Activated CD8-positive, alpha-beta memory T cell treated with anti-CD3 and anti-CD28 coated beads for 24 hours (primary cell): ENCODE measurements at places on chromosomes 12 and 14.

DNA sequence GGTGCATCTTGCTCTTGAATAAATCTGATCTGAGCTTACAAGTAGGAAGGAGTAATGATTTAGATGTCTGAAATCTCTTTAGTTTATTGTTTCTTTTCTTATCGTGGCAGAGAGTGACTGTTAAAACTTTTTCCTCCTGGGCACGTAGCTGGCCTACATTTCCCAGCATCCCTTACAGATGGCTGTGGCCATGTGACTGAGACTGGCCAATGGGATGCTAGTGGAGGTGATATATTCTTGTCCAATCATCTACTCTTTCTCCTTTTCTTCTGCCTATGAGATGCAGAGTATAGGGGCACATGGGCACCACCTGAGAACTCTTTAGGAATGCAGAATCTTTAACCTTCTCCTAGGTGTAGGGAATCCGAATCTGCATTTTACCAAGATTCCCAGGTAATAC lies 237.3 kb downstream of the RGS6 start:
- DNase-seq: no peak

DNA sequence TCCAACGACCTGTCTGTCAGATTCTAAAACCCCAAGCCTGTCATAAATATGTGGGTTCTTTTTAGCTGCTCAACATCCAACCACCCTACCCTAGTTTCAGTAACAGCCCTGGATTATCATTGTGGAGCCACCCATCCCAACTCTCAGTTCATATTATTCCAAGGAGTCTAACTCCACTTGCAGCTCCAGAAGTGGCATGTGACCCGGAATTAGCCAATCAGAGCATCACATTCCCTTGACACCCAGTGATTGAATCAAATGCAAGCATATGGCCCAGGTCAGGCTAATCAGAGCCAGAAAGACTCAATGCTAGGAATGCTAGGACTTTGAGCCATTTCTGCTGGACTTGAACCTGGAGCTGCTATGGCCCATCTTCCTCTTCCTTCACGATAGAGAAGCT lies 17.1 kb upstream of the HSP90B1 start:
- DNase-seq: no peak

GRCh38 chr12:121676190-121676589 lies 6.7 kb upstream of the MORN3 start:
- no peak for DNase-seq

- no peak for DNase-seq
These were observed 96.5 kb upstream of the DYNC1H1 start for GRCh38 chr14:101867854-101868253.

GRCh38 chr12:117076410-117077372 lies 22.5 kb downstream of the TESC start:
- DNase-seq: no peak

DNA sequence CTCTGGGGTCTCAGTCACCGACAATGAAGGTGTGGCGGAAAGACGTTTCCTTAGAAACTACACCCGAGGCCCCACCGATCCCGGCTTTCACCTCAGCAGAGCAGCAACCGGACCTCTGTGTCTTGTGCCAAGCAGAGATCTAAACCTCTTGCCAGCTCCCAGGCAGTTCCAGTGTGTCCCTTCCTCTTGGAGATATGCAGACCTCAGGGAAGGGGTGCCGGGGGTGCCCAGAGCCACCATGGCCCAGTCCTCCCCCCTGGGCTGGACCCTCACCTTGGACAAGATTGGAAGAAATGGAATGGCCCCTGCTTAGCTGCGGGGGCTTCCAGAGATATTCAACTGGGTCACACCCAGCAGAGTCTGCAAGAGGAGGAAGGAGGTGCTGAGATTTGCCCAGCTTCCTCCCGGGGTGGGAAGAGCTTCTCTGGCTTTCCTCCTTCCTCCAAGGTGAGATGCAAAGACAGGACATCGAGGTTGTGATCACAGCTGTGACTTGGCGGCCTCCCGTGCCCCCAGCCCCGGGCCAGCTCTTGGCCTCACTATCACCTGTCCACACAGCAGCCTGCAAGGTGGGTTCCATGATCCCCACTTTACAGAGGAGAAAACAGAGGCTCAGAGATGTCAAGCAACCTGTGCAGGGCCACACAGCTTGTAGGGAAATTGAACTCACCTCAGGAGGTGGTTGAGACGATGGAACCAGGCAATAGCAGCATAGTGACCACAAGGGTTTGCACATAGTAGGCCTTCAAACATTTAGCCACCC lies 281.7 kb upstream of the RTL1 start:
- peak; percentile 37 for DNase-seq

- DNase-seq: no peak
These were observed 351.7 kb downstream of the TMEM121 start for GRCh38 chr14:105878125-105878524.

GRCh38 chr14:90056826-90057225 lies 5.0 kb upstream of the KCNK13 start:
- DNase-seq: no peak

- DNase-seq: peak; percentile 91
These were observed 49.6 kb downstream of the LRCOL1 start for GRCh38 chr12:132560614-132561426.

DNA sequence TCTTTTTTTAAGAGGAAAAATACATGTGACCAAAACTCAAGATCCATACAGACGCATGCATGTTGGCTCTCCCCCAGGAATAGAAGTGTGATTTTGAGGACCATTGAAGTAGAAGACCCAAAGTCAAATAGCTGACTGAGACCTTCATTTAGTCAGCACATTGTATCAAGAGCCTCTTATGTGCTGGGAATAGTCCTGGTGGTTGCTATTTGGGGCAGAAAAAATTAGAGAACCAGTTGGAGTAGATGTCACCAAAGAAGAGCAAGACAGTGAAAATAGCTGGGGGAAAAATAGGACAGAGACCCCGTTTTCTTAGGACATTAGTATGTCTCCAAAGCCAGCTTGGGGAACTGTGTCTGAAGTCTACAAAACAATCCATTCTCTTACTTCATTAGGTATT lies 93.6 kb downstream of the PELI2 start:
- no peak for DNase-seq

- no peak for DNase-seq
These were observed 453.9 kb downstream of the AACS start for GRCh38 chr12:125519026-125519651.

DNA sequence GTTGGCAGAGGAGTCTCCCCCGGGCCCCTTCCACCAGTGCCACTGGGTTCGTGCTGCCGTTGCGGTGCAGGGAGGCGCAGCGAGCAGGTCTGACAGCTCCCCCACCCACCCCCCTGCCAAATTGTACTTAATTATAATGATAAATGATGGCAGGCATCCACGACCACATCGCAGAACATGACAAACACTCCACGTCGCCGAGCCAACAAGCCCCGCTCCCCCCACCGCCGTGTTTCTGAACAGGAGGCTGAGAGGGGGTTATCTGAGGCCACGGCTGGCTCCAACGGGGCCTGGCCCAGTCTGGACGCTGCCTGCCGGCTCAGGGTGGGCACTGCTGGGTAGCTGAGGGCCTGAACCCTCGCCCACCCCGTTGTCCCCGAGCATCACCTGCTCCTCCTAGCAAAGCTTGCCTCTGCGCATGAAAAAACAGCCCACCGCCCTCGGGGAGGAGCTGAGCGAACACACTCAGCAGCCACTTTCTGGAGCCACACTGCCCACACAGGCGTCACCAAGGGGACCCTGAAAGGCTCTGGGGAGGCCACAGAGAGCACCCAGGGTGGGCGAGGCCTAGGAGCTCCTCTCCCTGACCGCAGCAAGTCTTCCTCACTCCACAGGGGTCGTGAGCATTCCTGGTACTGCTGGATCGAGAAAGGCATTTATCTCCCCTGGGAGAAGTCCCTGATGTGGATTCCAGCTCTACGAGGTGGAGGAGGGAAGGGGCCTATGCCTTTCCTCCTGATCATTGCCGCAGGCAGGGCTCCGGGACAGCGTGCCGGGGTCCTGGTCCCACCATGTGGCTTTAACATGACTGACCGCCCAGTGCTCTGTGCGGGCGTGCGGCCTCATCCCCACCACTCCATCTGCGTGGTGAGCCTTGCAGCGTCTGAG lies 35.4 kb upstream of the DIO3 start:
- DNase-seq: no peak

DNA sequence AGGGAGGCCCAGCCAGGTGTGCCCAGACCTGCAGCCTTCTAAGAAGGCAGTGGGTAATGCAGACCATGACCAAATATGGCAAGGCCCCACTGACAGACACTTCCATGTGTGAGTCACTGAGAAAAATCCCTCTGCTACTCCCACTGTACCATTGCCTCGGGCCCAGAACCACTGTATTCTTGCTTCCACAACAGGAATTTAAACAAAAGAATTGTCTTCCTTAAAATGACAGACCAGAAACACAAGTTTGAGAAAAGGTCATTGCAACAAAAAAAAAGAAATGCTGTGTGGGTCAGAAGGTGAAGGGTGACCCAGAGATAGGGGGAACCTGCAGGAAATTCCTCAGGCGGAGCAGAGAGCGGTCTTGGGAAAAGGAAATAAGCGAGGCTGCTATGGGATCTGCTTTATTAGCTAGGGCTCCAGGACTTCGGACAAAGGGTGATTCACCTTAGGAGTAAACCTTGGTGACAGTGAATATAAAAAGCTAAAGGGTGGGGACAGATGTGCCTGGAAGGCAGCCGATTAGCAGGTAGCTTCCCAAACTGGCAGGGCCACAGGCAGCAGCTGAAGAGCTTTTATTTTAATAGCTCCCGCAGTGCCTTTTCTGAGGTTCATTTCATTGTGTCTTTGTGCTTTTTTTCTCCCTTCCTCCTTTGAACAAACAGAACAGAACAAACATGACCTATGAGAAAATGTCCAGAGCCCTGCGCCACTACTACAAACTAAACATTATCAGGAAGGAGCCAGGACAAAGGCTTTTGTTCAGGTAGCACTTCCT lies 185.3 kb upstream of the BCL2L14 start:
- DNase-seq: peak; percentile 43

- DNase-seq: no peak
These were observed 19.5 kb upstream of the HIGD1C start for GRCh38 chr12:50932787-50933280.

DNA sequence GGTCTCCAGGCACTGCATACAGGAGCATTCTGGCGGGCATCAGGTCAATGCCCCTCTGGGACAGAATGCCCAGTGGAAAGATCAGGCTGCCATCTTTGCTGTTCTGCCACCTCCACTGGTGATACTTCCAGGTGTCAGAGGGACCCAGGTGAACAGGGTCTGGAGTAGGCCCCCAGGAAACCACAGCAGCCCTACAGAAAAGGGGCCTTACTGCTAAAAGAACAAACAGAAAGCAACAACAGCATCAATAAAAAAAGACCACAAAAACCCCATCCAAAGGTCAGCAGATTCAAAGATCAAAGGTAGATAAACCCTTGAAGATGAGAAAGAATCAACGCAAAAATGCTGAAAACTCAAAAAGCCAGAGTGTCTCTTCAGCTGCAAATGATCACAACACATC lies 15.9 kb downstream of the GLIPR1L1 start:
- no peak for DNase-seq

GRCh38 chr12:64610079-64610659 lies at the start of gene RASSF3:
RASSF3 (plus strand) TSS chr12:64610495; CDS start chr12:64610633, 138 bp downstream.
- peak; percentile 88 for DNase-seq

DNA sequence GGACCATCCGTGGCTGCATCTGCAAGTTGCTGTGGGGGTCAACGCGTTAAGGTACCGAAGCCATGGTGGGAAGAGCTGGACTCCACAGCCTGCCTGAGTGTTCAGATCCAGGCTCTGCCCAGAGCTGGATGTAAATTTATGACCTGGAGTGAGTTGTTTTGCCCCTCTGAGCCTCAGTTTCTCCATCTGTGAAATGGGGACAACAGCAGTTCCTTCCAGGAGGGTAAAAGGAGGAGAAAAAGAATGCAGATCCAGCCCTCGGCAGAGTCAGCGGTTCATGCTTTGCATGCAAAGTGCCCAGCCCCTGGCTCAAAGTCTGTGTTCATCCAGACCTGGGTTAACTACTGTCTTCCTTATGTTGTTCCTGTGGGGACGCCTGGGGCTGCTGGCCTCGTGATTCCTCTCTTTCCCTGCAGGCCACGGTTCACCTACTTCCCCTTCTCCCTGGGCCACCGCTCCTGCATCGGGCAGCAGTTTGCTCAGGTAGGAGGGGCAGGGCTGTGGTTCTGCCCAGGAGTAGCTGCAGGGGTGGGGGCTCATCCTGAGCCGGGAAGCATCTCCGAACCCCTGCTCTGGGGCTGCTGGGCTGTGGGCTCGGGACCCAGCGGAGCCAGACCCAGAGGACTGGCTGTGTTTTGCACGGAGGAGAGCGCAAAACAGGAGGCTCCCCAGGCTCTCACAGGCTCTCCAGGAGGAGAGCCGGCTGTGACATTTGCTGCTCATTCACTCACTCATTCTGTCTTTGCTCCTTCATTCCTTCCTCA lies 41.9 kb downstream of the CYP46A1 start:
- DNase-seq: peak; percentile 38

DNA sequence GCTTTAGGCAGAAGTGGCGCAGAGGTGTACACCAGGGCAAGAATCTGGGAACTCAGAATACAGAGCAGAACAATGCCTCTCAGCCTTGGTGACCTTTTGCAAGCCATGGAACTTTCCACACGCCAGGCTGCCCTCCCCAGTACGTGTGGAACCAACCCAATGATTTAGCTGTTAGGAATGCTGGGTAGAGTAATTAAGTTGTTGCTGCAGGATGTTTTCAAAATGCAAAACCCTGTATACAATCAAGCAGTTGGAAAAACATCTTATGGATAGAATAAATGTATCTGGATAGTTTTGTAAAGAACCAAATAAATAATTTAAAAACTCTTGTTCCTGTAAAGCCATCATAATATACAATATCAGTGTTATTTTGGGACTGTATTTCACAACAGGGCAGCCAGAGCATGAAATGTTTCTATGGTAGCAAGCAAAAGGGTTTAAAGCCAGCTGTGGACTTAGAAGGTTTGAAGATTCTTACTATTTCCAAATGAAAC lies 19.4 kb downstream of the PPP1R36 start:
- DNase-seq: no peak

GRCh38 chr14:101467181-101467926 lies 93.9 kb upstream of the DIO3 start:
- DNase-seq: peak; percentile 30

DNA sequence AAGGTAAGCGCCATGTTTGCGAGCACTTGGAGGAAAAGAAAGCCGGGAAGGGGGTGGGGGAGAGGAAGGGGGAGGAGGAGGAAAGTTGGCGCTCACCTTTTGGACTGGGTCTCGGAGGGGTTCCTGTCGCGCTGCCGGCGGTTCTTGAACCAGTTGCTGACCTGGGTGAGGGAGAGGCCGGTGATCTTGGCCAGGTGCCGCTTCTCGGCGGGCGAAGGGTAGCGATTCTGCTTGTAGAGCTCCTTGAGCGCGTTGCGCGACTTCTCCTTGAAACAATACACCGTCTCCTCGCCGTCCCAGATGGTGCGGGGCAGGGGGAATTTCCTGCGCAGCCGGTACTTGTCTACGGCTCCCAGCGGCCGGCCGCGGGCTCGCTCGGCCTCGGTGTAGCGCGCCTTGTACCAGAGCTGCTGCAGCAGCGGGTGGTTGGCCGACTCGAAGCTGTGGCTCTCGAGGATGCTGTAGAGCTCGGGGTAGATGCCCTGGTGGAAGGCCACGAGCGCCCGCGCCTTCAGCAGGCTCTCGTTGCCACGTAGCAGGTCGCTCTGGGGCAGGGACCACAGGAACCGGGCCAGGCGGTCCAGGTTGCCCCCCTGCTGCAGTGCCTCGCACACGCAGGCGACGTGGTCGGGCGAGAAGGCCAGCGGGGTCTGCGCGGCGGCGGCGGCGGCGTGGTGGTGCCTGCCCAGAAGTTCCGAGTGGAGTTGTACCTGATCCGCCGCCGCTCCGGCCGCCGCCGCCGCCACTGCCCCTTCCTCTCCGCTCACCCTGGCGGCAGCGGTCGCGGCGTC lies 840 bp downstream of the SIX4 start:
- DNase-seq: peak; percentile 76

- no peak for DNase-seq
These were observed 262.8 kb downstream of the SLC16A7 start for GRCh38 chr12:59858508-59859170.
